ENCODE measurements at places on chromosomes 7 and 10.

- no peak for DNase-seq
Measured at GRCh38 chr7:1134951-1135350, 25.0 kb downstream of the ZFAND2A start.

DNA sequence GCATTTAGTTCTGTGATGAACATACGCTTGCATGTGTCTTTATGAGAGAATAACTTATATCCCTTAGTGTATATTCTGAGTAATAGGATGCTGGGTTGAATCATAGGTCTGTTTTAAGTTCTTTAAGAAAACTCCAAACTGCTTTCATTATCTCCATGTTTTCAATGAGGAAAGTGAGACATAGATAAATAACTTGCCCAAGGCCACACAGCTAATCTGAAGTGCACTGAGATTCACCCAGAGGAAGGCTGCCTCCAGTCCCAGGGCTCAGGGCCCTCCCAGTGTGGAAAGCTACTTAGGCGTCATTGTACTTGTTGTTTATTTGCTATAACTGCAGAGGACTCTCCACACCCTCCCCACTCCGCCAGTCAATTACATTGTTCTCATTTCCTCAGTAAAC lies 126.7 kb downstream of the INHBA start:
- DNase-seq, result peak; percentile 83

- DNase-seq, result no peak
Measured at GRCh38 chr7:75567948-75568595, 76.0 kb downstream of the SPDYE5 start.

DNA sequence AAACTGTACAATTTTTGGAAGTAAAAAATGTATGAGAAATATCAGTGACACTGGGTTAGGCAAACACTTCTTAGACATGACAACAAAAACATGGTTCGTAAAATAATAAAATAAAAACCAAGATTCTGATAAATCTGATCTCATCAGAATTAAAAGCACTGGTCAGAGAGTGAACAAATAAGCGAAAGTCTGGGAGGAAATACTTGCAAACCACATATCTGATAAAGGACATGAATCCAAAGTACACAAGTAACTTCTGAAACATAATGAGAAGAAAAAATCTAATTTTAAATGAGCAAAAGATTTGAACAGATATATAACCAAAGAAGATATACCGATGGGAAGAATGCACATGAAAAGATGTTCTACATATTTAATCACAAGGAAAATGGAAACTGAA lies 91.5 kb downstream of the RTKN2 start:
- DNase-seq, result no peak
